NCI-H2081 treated with DMSO at 0.1 percent for 48 hours (cell line): ENCODE measurements at places on chromosomes 12 and 14.

GRCh38 chr14:50559990-50560930 is at the start of gene ATL1:
Gene ATL1 (plus strand): TSS chr14:50560145. CDS start chr14:50560266, 121 bp downstream.
- DNase-seq: no peak

- DNase-seq: no peak
Observed at GRCh38 chr14:23561873-23562821, 5.4 kb downstream of the AP1G2 start.

- no peak for DNase-seq
Observed at GRCh38 chr12:116710370-116711150, 27.3 kb downstream of the SPRING1 start.

DNA sequence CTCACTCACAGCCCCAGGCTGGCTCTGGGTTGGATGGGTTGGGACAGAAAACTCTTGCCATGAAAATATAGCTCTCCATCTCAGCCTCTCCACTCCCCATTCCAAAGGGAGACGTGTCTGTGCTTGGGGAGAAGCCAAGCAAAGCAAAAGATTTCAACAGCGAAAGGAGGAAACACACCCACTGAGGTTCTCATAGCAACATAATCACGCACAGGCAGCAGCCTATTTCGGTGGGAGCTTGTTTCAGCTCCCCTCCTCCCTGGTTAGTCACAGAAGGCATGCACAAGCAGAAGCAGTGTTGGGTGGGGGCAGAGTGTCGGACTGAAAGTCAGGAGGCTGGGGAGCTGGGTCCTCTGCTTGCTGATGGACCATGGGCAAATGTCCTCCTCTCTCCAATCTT is 1.9 kb upstream of the PRMT8 start:
- DNase-seq: no peak

DNA sequence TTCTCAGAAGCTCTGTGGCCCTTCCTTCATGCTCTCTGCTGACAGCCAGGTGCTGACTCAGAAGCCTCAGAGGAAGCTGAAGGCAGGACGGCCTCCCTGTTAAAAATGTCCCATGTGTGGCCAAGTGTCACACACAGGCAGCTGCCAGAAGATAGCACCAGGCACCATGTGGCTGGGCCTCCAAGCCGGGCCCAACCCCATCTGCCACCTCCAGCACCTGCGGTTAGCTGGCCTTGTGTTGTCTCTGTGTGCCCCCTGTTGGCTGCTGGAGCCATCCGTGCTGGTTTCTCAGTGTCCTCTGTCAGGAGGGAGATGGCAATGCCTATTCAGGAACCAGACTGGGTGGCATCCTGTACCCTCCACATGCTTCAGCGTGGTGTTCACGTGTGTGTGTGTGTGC is 63.2 kb downstream of the TSPAN11 start:
- peak; percentile 31 for DNase-seq

GRCh38 chr12:29961231-29961630 is 177.5 kb upstream of the TMTC1 start:
- DNase-seq: no peak

DNA sequence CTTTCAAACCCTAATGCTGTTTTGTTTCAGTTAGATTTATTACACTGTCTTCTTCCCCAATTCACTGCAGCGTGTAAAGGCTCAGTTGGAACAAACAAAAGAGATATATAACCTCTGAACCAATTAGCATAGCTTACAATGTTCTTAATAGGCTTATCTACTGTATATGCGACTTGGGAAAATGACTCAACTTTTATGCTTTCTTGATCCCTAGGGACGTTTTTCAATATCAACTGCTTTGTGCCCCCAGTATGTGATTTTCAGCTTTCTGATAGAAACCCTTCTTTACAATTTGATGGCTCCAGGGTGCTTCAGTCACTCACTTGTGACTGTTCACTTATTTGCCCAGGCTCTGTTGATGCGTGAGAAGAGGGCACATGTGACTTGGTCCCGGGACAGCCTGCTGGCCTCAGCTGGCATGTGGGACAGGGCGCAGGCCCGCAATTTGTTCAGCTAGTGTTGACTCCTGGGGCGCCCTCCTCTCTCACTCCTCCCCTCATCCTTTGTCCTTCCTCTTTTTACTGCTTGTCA is 107.1 kb downstream of the TMTC2 start:
- no peak for DNase-seq

GRCh38 chr12:109291521-109292341 is 17.4 kb downstream of the FOXN4 start:
- peak; percentile 90 for DNase-seq

GRCh38 chr14:58904776-58905175 is 267.0 kb downstream of the DACT1 start:
- no peak for DNase-seq

DNA sequence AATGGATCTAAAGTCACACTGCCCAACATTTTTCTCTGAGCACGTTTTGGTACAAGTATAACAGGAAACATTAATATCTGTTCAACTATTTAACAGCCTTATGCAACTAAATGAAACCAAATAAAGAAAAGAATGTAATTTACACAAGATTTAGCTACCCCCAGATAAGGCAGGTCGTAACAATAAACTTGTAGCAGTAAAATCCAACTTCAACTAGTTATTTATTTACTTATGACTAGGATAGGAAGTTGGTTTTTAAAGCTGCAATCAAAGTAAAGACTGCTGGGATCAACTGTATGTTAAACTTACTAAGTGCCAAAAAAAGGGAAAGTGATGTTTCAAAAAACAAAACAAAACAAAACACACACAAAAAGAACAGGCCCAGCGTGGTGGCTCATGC is 30.9 kb downstream of the FERMT2 start:
- no peak for DNase-seq

DNA sequence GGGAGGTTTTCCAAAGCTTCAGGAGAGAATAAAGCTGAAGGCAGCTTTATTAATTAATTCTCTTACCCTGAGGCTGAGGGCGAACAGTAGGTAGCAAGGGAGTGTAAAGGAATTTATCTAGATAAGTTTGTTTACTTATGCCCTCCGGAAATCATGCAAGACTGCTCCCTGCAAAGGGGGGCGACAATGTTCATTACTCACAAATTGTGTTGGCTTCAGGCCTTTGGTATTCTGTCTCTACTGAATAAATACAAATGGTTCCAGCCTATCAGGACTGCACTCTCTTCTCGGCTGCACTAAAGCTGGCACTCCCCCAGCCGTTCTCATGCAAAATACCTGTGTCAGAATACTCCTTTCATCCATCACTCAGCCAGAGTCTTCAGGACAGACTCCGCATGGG is 120.8 kb downstream of the PPHLN1 start:
- no peak for DNase-seq

GRCh38 chr14:106276326-106277267 is 750.2 kb downstream of the TMEM121 start:
- DNase-seq: no peak

DNA sequence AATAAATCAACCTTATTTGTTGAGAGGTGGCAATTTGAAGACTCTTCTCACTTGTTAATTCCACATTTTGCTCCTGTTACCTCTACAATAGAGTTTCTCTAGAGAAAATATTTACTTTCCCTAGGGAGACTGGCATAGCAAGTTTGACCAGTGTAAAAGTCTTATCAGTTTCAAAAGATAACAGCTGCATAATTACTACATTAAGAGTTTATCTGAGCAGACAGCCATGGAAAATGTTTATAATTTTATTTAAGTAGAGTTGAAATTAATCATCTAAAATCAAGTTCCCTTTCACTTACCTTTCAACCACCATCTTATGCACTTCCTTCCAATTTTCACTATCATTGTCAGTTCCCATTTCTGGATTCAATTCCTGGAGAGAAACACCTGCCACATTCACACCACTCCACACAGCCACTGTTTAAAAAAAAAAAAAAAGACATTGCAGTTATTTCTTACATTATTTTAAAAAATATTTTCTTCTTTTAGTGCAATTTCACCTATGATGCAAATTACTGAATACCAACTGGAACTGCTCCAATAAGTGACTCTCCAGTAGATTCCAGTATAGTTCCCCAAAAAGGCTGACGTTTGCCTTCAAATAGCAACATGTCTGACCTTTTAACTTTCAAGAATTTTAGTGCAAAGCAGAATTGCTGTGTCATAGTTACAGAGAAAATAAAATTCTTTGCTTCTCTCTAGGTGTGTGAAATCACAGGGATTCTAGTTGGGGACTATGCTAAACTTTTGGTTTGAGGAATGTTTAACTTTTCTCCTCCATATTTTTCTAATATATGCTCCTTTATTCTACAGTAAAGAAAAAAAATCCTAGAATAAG is 19.4 kb downstream of the LDHB start:
- no peak for DNase-seq

DNA sequence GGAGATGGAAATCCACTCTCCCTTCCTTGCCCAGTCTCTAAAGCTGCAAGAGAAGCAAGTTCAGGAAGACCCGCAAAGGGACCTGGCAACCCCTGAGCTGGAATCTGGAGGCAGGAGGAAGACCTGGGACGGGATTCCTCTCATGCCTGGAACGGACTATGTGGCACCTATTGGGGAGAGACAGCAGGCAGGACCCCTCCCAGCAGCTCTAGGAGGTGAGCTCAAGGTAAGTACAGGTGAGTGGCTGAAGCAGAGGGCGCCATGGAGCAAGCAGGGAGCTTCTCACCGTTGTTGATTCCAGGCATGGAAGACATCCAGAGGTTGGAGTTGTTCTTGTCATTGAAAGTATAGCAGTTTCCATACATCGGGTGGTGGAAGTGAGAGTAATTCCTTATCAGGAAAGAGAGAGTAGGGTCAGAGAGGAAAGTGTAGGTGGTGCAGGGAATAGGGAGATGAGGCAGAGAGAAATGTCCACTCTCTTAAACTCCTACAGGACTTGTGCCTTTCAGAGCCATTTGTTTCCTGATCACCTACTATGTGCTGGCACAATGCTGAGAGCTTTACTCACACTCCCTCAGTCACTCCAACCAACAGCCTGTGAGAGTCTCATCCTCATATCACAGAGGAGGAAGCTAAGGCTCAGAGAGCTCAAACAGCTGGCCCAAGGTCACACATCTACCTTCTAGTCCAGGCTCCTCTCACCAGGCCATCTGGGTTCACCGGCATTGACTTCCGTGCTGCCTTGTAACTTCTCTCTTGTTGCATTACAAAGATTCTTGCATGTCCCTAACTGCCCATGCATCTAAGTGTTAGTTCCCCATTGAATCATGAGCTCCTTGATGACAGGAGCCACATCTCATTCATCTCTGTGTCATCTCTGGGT is 13.9 kb upstream of the TNFRSF1A start:
- no peak for DNase-seq

GRCh38 chr14:24673059-24673458 is 39.1 kb upstream of the GZMB start:
- no peak for DNase-seq

DNA sequence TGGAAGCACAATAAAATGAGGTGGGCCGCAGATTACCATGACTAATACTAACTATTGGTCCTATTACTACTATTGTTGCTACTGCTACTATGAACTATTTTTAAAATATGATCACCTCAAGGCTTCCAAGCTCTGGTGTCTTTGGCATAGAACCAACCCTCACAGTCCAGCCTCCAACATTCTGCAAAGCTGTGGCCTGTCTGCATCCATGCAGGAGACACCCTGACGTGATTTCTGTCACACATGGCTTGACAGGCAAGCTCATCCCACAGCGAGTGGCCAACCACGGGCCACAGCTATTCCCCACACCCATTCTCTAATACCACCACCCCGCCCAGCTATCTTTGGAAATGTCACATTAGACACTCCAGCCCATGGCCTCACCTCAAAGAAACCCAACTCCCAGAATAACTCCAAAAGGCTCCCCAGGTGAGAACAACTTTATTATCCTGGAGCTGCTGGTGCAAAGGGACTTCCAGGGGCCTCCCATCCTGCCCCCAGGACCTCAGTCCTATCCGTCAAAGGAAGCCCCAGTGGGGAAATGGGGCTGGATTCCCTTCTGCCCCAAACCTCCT is 14.4 kb downstream of the ISCU start:
- DNase-seq: no peak

- DNase-seq: no peak
Observed at GRCh38 chr12:49554266-49554665, 13.7 kb downstream of the MCRS1 start.

GRCh38 chr12:124044021-124044420 is 71.0 kb downstream of the ZNF664 start:
- no peak for DNase-seq

GRCh38 chr14:73736842-73737241 is 22.7 kb upstream of the PNMA1 start:
- no peak for DNase-seq

DNA sequence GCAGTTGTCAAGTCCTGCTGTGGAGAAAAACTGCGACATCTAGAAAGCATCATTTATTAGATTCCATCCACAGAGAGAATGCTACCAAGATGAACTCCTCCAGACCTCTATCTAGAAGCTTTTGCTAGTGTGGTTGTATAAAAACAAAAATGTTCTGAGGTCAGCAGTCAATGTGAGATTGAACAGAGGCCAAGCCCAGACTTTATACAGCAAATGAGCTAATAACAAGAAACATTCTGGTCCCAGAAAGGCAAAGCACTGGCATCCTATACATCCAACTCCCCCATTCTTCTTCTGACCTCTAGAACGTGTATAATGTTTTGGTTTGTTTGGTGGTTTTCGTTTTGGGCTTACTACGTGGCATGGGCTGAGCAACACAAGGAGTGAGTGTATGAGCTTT is 26.7 kb upstream of the RIN3 start:
- DNase-seq: no peak

GRCh38 chr12:64780132-64780530 is 20.9 kb upstream of the GNS start:
- no peak for DNase-seq

DNA sequence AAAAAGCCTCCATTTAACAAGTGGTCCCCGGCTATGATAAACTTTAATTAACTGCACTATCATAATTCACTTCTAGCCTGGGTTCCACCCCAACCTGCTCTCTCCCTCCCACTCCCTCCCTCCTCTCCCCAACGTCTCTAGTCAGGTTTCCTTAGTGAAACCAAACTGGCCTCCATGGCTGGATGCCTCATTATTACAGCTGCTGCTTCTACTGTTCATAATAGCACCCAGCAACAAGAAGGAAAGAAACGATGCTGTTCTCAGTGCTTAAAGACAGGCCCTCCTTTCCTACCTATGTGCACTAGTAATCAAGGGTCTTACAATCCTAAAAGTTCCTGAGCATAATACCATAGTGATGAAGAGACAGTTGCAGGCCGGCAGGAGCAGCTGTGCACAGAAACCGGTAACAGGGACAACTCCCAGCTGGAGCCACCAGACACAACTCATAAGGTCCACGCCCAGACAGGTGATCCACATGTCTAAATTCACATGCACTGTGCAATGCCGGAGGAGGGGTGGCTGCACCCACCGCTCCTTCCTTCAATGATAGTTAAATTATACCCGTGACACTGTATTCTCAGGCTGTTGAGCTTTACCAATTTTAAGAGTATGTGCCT is 6.2 kb downstream of the IRF2BPL start:
- DNase-seq: no peak

- DNase-seq: no peak
Observed at GRCh38 chr12:103247531-103247930, 248.2 kb downstream of the C12orf42 start.

GRCh38 chr14:37697489-37698121 is 102.2 kb downstream of the TTC6 start:
- no peak for DNase-seq

- no peak for DNase-seq
Observed at GRCh38 chr12:92020983-92021665, 124.5 kb downstream of the BTG1 start.
